ENCODE measurements at places on chromosomes 1 and 21.

DNA sequence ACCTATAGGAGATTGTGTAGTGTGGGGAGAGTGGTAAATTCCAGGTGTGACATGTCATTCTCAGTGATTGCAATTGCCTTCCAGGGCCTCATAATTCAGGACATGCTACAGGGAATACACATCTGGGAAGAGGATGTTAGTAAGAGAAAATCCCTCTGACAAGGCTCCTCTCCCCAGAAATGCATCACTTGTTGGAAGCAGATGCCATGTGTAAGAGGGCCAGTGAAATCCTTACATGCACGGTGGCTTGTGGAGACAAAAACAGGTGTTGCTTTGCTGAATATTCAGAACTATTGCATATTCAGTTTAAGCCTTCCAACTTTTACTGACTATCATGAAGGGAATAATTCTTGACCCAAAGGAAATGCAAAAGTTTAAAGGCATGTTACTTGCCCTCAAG is 503.4 kb downstream of the NEGR1 start:
- DNase-seq, result no peak

DNA sequence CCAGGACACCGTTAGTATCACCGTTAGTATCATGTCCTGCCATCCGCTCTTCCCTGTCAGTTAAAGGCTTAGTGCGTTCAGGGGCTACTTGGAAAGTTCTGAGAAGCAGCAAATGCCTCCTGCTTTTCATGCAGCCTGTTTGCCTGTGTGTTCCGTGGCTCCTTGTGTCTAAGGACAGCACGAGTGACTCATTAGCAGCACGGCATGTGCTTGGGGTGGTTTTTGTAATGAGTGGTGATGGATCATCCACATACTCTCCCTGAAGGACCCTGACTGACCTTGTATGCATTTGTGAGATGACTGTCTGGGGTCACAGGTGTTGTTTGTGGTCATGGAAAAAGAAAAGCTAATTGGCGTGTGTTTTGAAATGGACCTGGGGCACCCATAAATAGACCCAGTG is 221.9 kb downstream of the PBX1 start:
- no peak for DNase-seq

- no peak for DNase-seq
These were observed 20.2 kb upstream of the RALGPS2 start for GRCh38 chr1:178704833-178705232.

DNA sequence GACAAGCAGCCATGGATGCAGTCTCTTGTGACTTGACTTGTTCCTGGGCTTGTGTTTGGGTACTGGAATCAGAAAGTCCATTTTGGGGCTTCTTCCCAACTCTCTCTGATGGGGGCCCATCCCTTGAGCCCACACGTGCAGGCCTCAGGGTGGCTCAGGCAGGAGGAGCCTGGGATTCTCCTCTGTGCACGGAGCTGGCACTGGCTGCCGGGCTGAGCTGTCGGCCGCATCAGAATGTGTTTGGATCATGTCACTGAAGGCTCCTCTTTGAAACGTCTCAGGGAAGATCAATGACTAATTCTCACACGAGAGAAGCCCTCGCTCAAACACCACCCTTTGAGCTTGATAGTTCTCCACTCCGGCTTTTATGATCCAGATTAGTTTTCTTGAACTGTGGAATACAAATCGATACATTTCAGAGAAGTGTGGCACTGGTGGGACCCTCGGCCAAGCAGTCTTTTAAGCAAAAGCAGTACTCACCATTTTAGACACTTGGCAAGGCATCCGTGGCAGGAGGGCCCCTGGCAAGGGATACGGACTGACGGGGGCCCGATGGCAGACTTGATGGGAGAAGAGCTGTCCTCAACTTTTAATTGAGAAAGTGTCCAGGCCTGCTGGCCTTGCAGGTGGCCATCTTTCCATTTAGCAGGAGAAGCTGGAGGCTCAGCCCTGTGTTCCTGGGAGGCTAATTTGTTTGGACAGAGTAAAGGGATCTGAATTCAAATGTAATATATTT is 220.7 kb upstream of the C1orf174 start:
- DNase-seq, result no peak

DNA sequence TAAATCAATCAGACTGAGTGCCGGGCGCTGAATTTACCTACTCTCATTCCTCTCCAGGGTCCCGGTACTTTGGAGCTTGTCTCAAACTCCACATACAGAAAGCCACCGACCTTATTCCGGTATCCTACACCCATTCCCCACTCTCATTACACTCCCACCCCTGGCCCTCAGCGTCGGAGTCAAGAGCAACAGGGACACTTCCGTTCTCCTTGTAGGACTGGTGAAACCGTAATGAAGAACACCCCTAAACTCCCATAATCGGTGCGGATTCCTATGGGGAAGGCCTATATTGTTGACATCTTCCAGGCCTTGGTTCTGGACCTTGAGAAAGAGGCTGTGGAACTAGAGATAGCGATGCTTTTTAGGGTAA is 798 bp downstream of the ZBED6 start:
- DNase-seq, result no peak

DNA sequence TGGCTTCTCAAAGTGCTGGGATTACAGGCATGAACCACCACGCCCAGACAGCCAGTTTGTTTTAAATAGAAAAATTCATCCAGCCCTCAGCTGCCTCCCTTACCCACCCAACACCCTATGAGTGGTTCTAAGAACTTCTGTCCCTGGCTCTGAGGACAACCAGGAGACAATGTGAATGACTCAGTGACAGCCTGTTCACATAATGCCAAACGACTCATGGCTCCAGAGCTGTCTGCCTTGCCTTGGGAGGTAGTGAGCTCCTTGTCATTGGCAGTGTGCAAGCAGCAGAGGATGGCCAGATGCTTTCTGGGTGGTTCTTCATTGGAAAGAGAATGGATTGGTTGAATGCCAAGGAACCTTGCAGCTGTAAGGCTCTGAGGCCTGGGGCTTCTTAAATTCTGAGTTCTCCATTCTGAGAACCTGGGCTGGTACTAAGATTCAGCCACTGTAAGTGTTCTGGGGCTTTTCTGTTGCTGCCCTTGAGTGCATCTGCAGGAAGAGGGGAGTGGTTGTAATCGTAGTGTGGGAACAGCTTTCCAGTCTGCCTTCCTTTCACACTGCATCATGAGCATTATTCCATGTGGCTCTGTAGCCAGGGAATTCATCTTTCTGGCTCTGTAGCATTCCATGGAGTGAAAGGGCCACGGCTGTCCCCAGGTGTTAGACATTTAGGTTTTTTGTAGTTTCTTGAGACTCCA is 5.8 kb downstream of the SERINC2 start:
- DNase-seq, result no peak

Data from GM10248 (cell line).